ENCODE measurements at places on chromosomes 1 and 21. TPM values are rescaled to one million over a fixed set of nuclear protein-coding genes. Genes with fewer than 3 reads are reported as not detected.
A peak's percentile ranks its signal among the peaks of the same experiment; 100 is the strongest.

Gene CYP4Z1
- polyA plus RNA-seq, result not detected

DNA sequence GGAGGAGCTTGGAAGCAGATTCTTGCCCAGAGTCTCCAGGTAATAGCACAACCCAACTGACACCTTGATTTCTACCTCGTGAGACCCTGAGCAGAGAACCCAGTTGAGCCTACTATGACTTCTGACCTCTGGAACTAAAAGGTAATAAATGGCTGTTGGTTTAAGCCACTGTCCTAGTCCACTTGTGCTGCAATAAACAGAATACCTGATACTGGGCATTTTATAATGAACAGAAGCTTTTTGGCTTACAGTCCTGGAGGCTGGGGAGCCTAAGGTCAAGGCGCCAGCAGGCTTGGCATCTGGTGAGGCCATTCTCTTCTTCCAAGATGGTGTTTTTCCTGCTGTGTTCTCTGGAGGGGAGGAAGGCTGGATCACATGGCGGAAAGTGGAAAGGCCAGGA, 39.9 kb upstream of the TP53BP2 start:
- DNase-seq, result no peak

GRCh38 chr1:112575154-112575804, 43.7 kb downstream of the ST7L start:
- peak; percentile 72 for DNase-seq

DNA sequence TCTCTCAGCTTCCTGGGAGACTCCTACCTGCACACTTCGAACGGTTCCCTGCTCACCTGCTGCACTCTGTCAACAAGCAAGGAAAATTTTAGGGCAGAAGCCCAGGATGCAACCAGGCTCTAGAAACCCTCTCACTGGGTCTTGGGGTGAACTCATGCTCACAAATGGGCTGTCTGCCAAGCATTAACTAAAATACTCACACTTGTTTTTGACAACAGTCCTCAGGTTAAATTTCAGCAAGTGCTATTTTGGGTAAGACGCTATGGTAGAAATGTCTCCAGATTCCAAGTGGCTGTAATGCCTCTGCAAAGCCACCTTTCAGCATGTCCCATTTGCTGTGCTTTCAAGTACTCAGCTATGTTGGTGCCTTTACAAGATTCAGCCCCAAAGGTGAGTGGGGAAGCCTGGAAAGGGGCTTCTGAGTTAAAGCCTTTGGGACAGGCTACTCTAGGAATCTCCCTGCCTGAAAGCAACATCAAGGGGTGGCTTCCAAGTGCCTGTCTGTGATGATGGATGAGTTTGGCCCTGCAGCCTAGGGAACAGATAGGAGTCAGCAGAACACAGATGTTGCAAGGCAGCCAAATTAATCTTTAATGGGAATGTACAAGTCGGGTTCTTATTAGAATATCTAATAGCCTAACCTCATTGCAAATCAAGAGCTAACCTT, 211.9 kb upstream of the SPAG17 start:
- no peak for DNase-seq

DNA sequence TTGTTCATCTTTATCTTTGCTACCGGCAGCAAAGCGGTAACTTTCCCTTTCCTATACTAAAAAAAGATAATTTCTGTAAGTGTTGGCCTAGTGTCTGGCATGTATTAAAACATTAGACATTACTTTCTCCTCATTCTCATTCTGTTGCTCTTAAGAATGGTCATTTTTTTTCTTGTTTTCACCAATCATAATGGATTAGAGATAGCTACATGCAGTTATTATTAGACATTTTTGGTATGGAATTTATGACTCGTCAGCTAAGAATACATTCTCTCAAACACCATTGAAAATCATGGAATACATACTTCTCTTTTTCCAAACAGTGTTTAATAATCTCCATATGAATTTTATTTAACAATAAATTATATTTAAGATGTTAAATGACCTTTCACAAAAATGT, 1154.6 kb downstream of the BRINP3 start:
- no peak for DNase-seq

Measured in BJ (cell line).